ENCODE measurements at places on chromosomes 2 and 18.

- no peak for DNase-seq
Measured at GRCh38 chr18:61201511-61201910, 131.7 kb upstream of the CDH20 start.

GRCh38 chr18:60021556-60021955 is 121.8 kb downstream of the PMAIP1 start:
- DNase-seq: no peak

- no peak for DNase-seq
Measured at GRCh38 chr18:52588931-52589330, 248.9 kb downstream of the DCC start.

- peak; percentile 42 for DNase-seq
Measured at GRCh38 chr2:109062859-109063700, 65.9 kb upstream of the SH3RF3 start.

DNA sequence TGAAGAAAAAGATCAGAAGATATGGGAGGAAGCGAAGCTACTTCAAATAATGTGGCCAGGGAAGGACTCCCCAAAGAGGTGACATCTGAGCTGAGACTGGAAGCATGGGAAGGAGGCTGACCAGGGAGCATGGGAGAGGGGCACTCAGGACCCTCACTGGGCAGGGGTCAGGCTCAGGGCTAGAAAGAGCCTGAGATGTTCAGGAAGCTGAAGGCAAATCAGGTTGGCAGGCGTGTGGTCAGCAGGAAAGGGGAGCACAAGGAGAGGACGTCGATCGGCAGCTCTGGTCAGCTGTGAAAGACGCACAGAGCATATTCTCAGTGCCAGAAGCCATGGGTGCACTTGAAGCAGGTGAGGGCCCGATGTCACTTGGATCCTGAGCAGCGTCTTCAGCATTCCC is 38.2 kb upstream of the KLHL29 start:
- DNase-seq: no peak

DNA sequence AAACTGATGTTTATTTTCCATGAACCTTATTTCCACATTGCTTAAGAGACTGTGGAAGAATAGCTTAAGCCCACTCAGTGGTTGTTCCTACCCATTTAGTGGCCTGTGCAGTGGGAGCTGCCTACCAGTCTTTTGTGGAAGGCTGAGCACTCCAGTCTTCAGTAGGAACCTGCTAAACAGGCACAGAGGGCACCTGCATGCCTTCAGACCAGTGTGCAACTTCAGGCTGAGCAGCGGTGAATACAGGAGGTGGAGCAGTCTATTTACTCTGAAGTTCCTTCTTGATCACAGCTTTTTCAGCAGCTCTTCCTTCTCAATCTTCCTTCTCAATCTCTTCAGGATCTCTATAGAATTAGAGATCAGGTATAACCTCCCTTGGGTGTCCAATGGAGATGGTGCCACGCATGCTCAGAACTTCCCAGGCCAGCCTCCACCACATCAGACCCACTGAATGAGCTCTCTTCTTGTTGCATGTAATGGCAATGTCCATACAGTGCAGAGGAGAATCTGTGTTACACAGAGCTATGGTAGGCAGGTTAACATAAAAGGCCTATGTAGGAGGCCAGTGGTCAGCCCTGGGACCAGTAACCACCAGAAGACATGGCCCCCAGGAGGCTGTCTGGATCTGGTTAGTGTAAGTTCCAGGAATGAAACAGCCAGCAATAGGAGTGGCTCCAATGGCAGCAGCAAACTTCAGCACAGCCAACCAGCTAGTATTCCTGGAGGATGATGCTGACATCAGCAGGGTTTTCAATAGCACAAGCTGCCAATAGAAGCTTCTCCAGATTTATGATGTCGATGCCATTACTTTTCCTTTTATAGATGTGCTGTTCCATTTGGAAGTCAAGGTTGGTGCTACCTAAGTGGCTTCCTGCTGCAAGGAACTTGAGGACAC is 47.9 kb upstream of the MAT2A start:
- no peak for DNase-seq

DNA sequence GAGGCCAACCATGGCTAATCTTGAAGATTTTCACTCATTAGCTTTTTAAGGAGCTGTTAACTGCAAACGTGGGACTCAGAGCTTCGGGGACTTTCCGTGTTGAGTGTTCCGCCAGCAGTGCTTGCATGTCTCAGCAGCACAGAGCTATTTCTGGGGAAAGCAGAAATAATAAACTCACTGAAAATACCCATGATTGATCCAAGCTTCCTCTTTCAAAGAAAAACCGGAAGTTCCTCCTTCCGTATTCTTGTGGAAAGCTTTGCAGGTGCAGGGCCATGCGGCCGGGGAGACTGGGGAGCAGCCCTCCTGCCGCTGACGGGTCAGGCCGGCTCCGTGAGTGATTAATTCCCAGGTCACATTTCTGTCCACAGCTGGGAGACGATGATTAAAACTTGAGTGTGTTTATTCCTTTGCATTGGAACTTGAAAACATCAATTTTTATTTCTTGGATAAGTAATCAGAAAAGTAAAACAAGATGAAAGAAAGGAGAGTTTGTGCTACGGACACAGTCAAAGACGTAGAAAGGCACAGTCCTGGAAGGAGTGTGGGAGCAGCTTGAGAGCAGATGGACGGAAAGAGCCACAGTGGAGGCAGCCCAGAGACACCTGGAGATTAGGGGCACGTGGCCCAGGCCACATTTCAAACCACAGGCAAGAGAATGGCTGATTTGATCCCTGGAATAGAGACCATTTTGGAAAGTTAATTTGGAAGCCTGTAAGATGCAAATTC is 54.2 kb upstream of the CTDP1 start:
- peak; percentile 2 for DNase-seq

- DNase-seq: no peak
Measured at GRCh38 chr2:3126911-3127621, 250.6 kb downstream of the EIPR1 start.

- DNase-seq: no peak
Measured at GRCh38 chr2:225597911-225598310, 198.4 kb downstream of the NYAP2 start.

- no peak for DNase-seq
Measured at GRCh38 chr18:60445341-60445740, 72.8 kb upstream of the MC4R start.

GRCh38 chr2:9336241-9336575 is 87.1 kb downstream of the ITGB1BP1 start:
- no peak for DNase-seq

DNA sequence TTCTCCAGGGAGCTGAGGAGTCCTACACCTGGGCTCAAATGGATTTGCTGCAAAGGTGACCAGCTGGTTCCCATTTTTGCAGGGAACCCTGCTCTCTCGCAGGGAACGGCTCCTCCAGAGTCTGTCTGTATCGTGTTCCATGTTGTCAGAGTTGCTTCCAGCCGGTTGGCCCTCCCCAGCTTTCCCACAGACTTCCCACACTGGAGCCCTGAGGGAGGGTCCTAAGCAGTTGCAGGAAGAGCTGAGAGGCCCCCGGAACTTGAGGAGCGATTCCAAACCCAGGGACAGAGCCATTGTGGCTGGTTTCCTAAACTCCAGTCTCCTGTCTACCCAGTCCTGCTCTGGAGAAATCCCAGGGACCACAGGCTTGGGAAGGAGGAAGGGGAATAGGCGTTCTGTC is 121.7 kb upstream of the PPP1CB start:
- no peak for DNase-seq

GRCh38 chr2:216142540-216142939 is 33.4 kb downstream of the XRCC5 start:
- no peak for DNase-seq

GRCh38 chr2:239261356-239261755 is 139.5 kb downstream of the HDAC4 start:
- DNase-seq: no peak

GRCh38 chr2:64352292-64352691 is 101.7 kb upstream of the LGALSL start:
- DNase-seq: no peak

GRCh38 chr2:201244829-201245228 is 15.5 kb upstream of the CASP8 start:
- no peak for DNase-seq

GRCh38 chr18:28124131-28125029 is 52.5 kb downstream of the CDH2 start:
- DNase-seq: no peak

GRCh38 chr2:71730785-71731383 is 277.5 kb downstream of the DYSF start:
- DNase-seq: no peak

GRCh38 chr2:220745682-220746081 is 826.4 kb downstream of the EPHA4 start:
- no peak for DNase-seq

- no peak for DNase-seq
Measured at GRCh38 chr2:152623775-152624174, 93.5 kb downstream of the PRPF40A start.

DNA sequence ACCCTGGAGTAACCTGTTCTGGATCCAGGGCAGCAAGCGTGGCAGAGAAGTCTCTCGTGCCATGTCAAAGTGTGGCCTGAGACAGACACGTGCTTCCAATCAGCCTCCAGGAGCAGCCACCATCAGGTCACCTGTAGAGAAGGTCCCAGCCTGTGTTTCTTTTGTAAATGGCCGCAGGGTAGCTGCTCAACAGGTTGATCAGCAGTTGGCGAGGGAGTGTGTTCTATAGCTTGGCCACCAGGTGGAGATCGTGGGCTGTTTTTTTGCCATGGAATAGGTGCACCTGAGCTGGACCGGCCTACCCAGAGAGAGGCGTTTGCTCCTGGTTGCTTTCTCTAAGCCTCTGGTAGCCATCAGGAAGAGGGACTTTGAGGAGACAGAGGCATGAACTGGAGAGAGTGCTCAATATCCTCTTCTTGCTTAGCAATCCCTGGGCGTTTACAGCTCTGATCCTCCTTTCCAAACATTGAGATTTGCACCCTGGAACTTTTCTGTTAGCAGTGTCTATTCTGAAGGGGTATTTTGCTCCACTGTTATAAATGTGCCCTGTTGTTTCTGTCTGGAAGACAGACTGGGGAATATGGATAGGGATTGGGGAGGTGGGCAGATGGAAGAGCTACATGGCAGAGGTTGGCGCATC is 34.2 kb upstream of the EN1 start:
- DNase-seq: peak; percentile 69

- DNase-seq: no peak
Measured at GRCh38 chr2:241886840-241887447, 17.4 kb downstream of the RTP5 start.

DNA sequence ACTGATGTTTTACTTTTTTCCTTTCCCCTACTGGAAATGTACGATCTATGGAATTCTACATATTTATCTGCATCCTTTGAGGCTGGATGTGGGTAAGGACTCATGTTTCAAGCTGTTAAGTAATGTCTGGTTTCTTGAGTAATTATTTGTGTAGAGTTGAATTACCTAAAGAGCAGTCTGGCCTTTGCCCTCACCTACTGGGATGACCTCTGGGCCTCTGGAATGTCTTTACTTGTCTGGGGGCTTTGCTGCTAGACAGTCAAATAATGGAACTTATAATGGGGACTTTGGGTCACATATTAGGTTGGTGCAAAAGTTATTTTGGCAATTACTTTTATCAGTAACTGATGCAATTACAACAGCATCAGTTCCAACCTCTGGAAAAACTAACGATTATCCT is 244.7 kb downstream of the CCDC178 start:
- no peak for DNase-seq

DNA sequence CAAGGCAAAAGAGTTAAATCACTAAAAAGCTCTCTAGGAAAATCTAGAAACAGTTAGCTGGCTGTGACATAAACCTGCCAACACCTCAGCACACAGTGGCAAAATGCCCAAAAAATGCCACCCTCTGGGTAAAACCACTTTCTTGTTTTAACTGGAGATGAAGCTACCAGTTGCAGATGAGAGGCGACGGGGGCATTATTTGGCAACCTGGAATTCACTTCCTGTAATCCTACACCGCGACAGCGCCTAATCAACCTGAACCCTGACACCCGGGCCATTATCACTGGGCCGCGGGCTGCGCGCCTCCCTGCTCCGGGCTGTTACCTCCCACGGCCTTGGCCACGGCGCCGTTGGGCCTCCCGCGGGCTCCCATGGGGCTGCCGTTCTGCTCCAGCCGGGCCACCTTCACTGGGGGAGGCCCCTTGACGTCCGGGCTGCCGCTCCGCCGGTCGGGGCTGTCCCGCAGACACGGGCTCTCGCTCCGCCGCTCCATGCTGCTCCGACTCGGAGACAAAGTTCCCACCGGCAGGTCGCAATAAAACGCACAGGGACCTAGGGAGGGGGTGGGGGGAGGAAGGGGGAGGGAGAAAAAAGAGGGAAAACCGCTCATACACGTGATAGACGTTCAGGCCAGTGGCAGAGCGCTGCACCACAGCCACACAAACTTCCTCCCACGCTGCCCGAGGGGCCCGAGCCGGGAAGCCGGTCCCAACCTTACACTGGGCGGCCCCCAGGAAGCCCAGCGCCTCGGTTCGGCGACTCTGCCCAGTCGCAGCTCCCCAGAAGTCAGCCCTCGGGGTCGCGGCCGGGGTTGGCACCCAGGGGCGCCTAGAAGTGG is 2.0 kb downstream of the SATB2 start:
- DNase-seq: peak; percentile 92

- DNase-seq: peak; percentile 68
Measured at GRCh38 chr2:43221124-43221762, 5.2 kb downstream of the ZFP36L2 start.

DNA sequence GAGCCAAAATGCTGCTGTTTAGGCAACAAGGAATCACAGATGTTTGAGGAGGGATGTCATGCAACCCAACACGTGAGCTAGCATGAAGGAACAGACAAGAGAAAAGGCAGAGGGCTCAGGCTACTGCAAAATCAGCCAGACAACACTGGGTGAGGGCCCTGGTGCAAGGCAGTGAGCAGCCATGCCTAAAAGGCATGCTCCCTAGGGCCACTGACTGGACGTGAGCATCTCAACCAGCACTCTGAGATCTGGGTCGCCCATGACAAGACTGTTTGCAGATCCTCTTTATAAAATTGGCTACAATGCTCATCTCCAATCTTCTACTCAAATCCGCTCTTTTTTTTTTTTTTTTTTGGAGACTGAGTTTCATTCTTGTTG is 49.1 kb downstream of the KIAA2012 start:
- no peak for DNase-seq

DNA sequence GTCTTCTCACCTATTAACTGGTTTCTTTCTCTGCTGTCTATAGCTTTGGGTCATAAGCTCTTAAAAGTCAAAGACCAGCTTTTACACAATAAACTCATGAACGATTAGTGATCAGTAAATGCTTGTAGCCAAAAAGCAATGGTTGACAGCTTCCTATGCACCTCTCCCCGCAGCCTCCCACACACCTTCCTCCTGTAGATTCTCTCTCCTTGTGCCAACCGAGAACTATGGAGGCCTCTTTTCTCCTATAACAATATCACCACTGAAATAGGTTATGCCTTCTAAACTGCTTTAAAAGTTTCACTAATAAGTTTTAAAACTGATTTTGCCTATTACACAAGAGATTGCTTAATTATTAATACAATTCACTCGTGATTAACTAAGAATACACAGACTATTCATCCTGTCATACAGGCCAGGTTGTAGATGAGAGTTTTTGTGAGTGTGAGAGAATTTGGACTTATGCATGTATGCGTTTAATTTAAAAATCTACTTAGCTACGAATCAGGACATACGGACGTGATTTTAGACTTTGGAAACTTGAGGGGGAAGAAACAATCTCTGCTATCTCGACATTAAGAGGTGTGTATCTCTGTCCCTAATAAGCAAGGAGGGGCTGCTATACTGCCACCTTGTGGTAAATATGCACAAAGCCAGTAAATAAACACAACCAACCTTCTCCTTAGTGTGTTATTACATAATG is 229.1 kb upstream of the RBBP8 start:
- peak; percentile 81 for DNase-seq

All from small intestine (tissue), 16 donors.